Mucosa of descending colon (tissue), 3 donors: ENCODE measurements at places on chromosomes 4 and X. TPM values are rescaled to one million over a fixed set of nuclear protein-coding genes. Genes with fewer than 3 reads are reported as not detected.

DNA sequence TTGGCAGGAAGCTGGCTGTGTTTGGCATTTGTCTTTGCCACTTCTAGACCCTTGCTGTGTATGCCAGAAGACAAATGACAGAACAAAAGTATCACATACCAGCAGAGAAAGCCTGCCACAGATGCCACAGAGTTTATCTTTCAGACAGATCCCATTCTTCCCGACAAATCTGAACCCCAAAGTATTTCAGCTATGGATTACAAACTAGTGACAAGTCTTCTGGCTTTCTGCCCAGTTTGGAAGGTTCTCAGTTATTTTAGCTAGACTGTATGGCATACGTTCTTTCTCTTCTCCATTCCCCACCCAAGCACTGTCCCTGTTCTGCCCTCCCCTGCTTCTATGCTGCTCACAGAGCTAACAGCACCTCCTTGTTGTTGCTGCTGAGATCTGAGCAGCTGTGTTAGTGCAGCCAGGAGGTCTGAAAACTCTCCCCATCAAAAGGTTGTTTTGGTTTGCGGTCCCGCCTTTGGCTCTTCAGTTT is 236.7 kb downstream of the FRAS1 start:
- no peak for DNase-seq

GRCh38 chr4:4395849-4396627 is 9.1 kb downstream of the NSG1 start:
- DNase-seq: no peak

The TLR3 gene
- total RNA-seq: 55.0 TPM

GRCh38 chrX:132692526-132692925 is 203.7 kb upstream of the MBNL3 start:
- no peak for DNase-seq

GRCh38 chrX:48694776-48695533 is 1.6 kb upstream of the SUV39H1 start:
- DNase-seq: no peak

- DNase-seq: no peak
These were observed 80.6 kb downstream of the MFAP3L start for GRCh38 chr4:169945636-169946035.

The HTRA3 gene
- total RNA-seq: 4.2 TPM

GRCh38 chrX:122134291-122134690 is 1049.8 kb upstream of the GRIA3 start:
- no peak for DNase-seq

- no peak for DNase-seq
These were observed 13.0 kb upstream of the PDCL2 start for GRCh38 chr4:55604996-55605395.

DNA sequence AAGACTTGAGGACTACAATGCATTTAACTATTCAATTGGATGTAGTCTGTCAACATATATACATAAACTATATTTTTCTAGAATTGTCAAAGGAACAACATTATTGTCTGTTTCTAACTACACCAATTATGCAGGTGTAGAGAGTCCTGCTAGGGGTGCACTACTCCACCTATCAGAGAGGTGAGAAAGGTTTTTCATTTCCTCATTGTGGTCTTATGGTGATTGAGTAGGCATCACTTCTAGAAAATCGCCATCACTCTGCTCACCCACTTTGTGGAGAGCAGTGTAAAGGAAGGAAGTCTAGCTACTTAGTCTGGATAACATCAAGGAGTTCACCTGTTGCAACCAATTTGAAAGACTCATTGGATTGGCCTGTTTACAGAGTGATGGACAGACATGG is 4.4 kb upstream of the ADH1C start:
- DNase-seq: no peak

The GLOD5 gene
- total RNA-seq: 4.3 TPM

DNA sequence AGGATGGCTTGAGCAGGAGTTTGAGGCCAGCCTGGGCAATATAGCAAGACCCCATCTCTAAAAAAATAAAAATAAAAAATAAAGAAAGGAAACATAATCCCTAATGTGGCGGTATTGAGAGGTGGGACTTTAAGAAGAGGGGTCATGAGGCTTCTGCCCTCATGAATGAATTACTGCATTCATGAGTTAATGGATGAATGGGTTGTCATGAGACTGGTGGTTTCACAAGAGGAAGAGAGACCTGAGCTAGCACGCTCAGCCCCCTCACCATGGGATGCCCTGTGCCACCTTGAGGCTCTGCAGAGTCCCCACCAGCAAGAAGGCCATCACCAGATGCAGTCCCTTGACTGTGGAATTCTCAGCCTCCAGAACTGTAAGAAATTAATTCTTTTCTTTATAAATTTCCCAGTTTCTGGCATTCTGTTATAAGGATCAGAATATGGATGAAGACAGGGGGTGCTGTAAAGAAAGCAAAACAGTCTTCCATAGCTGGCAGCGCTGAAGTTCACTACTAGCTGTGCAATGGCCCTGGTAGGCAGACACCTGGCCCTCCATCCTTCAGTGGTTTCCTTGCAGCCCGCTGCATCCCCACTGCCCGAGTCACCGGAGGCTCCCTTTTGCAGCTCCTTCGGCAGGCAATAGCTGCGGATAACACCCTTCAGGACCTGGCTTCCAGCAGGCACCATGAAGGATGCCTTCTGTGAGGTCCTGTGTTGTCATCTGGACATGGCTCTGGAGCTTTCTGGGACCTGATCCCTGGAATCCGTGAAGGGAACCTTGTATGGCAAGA is 44.8 kb upstream of the NSG1 start:
- DNase-seq: no peak

The AKAP4 gene
- not detected for total RNA-seq

The TEC gene
- 4.0 TPM for total RNA-seq

DNA sequence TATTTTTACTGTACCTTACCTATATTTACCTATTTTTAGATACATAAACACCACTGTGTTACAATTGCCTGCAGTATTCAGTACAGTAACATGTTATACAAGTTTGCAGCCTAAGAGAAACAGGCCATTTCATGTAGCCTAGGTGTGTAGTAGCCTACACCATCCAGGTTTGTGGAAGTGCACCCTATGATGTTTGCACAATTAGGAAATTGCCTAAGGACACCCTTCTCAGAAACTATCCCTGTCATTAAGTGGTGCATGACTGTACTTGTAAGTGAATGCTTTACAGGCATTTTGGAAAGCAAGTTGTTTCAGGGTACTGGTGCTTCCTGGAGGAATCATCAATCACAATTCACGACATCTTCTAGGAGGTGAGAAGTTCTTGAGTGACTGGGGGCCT is 991.8 kb upstream of the SLIT2 start:
- DNase-seq: no peak

The SEL1L3 gene
- 104 TPM for total RNA-seq

The INTU gene
- 8.2 TPM for total RNA-seq

DNA sequence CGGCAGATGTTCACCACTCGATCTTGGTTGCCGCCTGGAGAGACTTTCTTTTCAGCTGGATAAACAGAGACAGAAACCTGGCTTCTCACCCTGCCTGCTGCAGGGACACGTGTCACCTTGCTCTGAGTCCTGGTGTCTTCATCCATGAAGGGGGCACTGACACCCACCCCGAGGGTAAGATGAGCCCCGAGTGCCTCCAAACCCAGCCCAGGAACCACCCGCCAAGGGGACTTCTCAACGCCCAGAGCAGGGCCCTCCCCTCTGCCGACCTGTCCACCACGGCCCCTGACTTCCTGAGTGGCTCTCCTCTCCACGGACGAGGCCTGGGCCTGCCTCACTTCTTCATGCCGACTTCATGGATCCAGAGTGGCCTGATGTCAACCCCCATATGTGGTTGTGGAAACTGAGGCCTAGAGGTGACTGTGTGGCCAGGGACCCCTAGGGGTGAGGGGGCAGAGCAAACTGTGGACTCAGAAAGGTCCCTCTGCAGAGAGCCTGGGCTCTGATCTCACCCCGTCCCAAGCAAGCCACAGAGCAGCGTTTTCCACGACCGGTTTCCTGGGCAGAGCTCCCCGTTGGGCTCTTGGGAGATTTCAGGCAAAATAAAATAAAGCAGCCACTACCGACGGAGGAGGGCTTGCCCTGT is 5.1 kb downstream of the ADRA2C start:
- DNase-seq: no peak

DNA sequence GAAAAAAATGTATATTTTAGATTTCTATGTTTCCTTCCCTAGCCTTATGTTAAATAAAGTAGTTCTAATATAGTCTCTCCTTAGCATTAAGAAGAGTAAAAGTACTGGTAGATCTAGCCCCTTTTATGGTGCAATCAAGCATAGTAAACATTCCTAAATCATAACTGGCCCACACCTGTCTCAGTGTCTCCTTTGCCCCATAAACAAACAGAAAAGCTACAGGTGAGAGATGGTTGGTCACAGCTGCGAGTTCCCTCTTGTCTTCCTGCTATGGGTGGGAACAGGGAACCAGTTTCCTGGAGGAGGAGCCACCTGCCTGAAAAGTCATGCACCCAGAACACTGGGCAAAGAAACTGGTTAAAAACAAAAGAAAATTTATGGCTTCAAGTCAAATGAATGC is 16.6 kb downstream of the SOWAHB start:
- peak; percentile 52 for DNase-seq

The HSPA4L gene
- 10.2 TPM for total RNA-seq

The LETM1 gene
- 85.5 TPM for total RNA-seq

DNA sequence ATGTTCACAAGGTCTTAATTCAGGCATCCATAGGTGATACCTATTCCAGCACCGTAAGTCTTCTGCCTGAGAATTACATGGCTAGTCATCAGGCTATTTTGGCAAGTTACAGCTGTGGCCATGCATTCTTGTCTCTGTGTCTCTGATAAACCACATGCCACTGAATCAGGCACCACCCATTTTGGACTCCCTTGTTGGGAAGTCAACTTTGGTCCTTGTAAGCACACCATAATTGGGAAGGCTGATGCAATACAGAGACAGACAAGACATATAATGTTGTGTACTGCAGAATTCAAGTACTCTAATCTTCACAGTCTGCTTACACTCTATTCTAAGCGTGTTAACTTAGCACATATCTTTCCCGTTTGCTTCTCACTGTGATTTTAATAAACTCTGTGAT is 483.7 kb upstream of the FTHL17 start:
- no peak for DNase-seq

GRCh38 chr4:10048941-10049697 is 27.8 kb upstream of the SLC2A9 start:
- no peak for DNase-seq

- no peak for DNase-seq
These were observed 39.9 kb downstream of the PSAPL1 start for GRCh38 chr4:7394681-7395451.

The GPRASP3 gene
- 11.4 TPM for total RNA-seq

- peak; percentile 79 for DNase-seq
These were observed 31.4 kb downstream of the GC start for GRCh38 chr4:71752383-71753042.

GRCh38 chr4:4913147-4913561 is 53.7 kb downstream of the MSX1 start:
- no peak for DNase-seq

The TRAM1L1 gene
- 0.79 TPM for total RNA-seq

DNA sequence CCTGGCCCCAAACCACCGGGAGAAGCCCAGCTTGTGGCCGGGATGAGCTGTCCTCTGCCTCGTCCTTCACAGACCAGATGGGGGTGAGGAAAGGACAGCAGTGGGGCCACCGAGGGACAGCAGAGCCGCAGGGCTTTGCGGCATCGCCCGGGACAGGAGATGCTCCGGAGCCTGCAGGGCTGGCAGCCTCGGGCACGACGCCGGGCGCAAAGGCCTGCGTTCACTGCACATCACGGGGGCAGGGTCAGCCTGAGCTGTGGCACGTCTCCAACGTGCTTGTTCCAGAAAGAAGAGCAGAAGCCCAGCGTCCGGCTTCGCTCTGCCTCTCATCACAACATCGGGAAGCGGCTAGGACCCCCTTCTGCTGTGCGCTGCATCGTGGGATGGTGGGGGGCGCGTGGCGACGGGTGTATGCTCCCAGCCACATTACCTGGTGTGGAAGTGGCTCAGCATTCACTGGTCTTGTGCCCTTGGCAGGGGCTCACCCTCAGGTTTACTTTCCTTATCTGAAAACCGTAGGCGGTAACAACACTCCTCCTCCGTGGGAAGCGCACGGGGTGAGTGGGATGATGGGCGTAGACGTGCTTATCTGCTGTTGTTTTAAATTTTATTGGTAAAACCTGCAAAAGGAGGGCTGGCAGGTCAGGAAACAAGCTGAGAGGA is 7.4 kb downstream of the TADA2B start:
- DNase-seq: no peak

The TMSB15B gene
- total RNA-seq: 2.2 TPM
